ENCODE measurements at places on chromosomes 13 and 19. TPM values are rescaled to one million over a fixed set of nuclear protein-coding genes. Genes with fewer than 3 reads are reported as not detected.

GRCh38 chr13:74128156-74128767, 5.9 kb downstream of the KLF12 start:
- no peak for DNase-seq

DNA sequence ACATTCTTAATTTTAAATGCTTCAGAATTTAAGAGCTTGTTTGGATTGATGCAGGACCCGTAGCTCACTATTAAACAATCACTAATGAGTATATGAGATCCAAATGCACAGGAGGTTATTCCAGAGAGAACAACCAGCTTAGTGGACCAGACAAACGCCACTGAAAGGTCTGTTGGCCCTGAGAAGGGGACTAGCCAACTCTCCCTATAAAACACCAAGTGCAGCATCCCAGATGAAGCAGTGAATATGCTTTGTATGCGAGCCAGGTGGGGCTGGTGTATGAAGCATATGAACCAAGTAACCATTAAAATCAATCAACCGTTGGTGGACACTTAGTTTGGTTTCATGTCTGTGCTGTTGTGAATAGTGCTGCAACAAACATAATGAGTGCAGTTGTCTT, 9.8 kb upstream of the LILRB1 start:
- no peak for DNase-seq

Gene GNG7
- 0.53 TPM for total RNA-seq

Gene ANGPTL4
- total RNA-seq: not detected

DNA sequence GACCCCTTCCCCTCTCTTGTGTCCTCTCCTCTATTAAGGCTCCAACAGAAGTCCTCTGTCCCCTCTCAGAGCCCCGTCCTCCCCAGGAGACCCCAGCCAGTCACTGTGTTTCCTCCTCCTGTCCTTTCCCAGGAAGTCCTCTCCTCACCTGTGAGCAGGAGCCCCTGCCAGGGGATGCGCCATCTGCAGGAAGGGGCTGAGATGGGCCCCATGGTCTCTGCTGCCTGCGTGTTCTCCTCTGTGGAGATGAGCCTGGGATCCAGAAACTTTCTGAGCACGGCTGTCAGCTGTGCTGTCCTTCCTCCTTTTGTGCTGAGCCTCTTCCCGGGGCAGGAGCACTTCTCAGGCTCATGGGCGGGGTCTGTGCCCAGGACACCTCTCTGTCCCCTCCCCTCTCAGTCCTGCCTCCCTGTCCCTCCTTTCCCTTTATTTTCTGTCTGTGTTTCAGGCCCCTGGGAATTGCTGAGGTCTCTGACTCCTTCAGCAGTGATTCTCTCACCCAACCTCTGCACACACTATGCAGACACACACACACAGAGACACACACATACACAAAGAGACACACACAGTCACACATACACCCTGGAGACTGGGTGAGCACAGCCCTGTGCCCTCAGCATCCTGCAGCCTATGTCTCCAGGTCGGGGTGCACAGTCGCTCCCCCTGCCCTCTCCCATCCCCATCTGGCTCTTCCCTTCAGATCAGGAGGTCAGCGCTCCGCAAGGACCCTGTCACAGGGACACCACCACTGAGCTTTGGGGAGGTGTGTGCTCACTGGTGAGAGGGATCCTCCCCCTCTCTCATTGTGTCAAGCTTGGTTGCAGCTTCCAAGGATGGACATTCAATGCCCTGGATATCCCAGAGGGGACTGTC, at the start of gene CEACAM8:
Gene CEACAM8, minus strand, starts transcription at position 308 of the 873 bp plus-strand sequence. Its CDS starts 96 bp downstream, at position 212.
- DNase-seq: no peak

All from CD8-positive, alpha-beta memory T cell (primary cell).